ENCODE measurements at places on chromosomes 6 and 20.

- no peak for DNase-seq
Observed at GRCh38 chr6:74480561-74480960, 725.3 kb downstream of the COL12A1 start.

DNA sequence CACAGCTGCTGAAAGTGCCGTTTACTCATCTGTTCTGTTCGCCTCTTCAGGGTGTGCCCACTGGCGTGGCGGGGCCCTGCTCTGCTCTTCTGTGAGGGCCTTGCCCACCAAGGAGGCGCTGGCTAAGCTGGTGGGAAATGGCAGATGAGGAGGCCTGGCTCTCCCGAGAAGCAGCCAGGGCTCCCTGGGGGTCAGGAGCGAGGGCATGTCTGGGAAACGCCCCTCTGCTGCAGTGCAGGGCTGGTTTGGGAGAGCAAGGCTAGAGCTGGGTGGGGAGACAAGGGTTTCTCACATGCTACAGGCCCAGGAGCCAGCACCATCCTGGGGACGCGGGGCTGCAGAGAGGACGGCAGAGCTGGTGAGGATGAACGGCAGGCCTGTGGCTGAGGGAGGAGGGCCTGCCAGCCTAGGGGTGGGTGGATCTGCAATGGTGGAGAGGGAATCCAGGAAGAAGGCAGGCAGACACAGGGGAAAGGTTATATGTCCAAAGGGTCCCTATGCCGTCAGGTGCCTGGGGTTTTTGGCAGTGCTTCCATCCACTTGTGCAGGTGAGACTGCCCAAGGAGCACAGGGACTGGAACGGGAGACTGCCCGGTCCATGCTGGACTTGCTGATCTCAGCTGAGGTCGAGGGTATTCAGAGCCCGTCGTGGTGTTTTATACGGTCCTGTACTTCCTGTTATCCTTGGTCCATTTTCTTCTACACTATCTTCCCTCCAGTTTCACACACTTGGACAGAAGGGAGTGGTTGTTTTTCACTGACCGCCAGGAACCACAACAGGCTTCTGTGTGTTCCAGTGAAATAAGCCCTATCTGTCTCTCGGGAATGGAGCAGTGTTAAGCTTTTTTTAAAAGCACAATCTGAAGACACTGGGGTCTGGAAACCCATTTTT lies 119.2 kb downstream of the SYCP2 start:
- DNase-seq: no peak

DNA sequence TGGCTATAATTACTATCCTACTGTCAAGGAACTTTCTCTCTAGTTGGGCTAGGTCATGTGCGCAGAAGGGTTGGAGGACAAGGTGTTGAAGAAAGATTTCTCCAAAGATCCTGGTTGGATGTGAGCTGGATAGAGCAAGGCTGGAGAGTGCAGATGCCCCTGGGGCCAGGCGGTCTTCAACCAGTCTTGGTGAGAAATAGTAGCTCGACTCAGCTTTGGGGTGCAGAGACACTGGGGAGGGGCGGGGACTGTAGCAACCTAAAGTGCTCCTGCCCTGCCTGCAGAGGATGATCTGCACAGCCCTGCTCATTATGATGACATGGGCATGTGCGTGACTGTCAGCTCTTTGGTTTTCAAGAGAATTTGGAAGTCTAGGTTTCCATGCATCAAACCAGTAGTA lies 35.9 kb downstream of the PHACTR3 start:
- no peak for DNase-seq

DNA sequence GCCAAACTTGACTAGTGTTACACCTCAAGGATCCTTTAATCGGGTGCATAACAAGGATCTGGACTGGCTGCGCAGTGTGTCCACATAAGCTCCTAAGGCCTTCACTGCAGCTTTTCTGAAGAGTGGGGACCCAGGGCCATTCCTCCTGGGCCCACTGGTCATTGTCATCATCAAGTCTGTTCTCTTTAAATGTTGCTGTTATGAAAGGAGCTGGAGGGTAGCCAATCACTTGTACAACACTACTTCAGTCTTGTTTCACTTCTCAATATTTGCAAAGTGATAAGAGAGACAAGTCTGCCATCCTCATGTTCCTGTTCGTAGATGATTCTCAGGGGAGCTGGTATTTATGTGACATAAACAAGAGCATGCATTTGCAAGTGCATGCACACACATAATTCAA lies 149.8 kb downstream of the SYNDIG1 start:
- DNase-seq: no peak

DNA sequence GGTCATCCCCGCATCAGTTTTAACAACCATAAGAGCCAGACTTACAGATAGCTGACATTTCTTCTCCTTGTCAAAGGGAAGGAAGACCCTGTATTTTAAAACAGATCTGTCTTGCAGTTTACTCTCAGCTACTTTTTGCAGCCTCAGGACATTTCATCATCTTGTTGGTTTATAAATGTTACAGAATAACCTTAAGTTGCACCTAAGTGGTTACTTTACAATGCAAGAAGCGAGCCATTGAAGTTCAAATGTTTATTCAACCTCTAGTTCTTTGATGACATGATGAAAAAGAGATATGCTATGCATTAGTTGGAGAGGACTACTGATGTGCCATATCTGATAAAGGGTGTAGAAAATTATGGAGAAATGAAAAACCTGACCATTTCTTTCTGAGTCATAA lies 187.9 kb upstream of the COL21A1 start:
- DNase-seq: no peak

DNA sequence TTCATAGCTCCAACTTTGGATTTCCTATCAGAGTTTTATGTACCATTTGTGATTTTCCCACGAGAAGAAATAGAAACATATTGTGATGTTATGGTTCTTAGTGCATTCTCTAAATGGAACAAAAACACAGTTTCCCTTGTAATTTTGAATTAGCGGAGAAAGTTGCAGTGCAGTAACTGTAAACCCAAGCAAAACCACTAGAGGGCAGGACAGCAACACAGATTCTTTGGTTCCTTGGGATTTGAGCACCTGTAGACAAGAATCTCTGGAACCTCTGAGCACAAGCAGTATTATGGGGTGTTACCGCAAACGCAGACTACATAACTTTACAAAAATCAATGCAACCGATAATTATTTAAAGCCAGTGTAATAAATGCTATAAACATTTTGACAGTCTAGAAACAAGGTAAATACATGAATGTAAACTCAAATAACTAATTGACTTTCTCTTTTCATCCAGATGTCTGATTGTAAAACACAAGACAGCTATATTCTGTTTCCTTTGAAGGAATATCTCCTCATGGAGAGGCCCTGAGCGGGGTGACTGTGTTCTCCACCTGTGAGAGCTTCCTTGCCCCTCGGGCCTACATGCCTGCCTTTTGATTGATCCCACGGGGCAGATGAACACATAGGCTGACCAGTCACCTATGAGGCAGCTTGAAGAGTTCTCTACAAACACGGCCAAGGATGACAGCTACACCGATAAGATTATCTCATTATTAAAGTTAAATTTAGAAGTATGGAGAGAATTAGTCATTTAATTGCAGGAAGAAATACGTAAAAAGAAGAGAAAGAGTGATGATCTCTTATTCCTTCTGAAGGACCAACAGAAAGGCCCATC lies 67.5 kb upstream of the COL21A1 start:
- DNase-seq: peak; percentile 11

- DNase-seq: no peak
Observed at GRCh38 chr6:129481706-129482105, 228.3 kb downstream of the ARHGAP18 start.

DNA sequence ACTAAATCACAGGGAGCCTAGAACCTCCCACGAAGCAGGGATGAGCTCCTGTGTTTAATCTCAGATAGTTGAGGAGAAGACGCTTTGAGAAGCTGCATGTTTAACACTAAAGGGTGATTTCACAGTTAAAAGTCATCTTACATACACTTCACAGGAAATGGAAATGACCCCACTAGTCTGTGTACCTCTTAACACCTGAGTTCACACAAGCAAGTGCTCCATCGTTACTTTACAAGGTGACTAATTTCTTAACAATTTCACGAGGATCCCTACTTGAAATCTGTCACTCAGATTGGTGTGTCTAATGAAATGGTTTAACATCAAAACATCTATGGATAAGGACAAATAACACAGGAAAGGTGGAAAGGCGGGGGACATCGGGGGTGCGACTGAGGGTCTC lies 93.8 kb upstream of the RPS6KA2 start:
- no peak for DNase-seq

GRCh38 chr6:131868836-131869235 lies 61.0 kb downstream of the ENPP1 start:
- DNase-seq: no peak

DNA sequence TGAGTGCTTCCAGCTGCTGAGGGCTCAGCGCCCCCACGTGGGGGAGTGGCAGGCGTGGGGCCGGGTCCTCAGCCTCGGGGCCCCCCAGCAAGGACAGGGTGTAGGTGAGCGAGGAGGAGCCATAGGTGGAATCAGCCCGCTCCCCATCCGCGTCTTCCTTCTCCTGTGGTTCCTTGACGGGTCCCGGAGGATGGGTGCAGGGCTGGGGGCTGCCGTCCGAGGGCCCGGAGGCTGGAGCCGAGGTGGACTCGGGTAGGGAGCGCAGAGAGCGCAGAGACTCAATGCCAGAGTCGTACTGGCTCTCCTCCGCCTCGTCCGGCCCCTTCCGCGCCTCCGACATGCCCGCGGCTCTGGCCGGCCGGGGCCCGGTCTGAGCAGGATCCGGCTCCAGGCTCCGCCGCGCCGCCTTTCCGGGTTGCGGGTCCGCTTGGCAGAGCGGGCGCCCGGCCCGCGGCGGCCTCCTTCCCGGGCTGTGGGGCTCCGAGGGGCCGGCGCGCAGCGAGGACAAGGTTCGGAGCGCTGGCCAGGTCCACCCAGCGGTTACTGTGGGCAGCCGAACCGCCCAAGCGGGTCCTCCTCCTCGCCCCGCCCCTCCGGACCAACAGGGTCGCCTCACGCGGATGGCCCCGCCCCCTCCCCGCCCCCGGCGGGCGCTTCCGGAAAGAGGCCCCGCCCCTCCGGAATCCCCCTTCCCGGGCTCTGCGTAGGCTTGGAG lies at the start of gene NFKBIE:
Gene NFKBIE (minus strand): TSS at position 545 of the 715 bp plus-strand sequence. CDS start 205 bp downstream, at position 340.
- peak; percentile 93 for DNase-seq

- DNase-seq: peak; percentile 16
Observed at GRCh38 chr20:44388466-44389023, 33.0 kb downstream of the HNF4A start.

DNA sequence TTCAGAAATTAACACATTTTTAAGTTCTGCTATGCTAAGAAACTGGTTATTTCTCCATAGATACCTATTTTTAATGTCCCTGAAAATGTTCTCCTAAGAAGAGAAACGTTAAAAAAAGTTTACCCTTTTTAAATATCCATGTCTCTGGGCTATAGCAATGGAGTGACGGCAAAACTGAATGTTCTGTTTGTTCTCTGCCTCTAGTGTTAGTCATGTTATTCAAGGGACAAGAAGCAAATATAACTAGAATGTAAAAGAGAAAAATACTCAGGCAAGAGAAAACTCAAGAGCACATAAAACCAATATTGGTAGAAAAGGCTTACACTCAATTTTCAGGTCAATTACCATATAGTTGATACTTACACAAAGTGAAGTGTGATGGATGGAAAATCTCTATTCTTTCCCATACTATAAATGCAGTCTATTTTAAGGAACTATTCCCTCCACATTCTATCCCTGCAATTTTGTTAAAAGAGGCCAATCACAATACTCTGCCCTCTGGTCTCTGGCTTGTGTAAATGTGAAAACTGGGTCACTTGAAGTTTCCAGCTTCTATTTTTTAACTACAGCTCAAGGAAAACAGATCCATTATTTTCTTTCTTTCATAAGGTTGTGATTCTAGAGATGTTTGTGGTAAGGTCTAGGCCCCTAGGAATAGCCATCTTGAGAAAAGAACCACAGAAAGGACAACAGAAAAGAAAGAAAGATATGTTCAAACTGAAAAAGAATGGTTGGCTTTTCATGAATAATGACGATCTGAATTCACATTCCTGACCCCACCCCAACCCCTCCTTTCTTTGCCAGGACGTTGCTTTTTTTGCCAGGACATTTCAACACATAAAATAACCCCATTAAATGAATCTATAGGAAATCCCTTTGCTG lies 200.3 kb upstream of the FAM83B start:
- DNase-seq: no peak

DNA sequence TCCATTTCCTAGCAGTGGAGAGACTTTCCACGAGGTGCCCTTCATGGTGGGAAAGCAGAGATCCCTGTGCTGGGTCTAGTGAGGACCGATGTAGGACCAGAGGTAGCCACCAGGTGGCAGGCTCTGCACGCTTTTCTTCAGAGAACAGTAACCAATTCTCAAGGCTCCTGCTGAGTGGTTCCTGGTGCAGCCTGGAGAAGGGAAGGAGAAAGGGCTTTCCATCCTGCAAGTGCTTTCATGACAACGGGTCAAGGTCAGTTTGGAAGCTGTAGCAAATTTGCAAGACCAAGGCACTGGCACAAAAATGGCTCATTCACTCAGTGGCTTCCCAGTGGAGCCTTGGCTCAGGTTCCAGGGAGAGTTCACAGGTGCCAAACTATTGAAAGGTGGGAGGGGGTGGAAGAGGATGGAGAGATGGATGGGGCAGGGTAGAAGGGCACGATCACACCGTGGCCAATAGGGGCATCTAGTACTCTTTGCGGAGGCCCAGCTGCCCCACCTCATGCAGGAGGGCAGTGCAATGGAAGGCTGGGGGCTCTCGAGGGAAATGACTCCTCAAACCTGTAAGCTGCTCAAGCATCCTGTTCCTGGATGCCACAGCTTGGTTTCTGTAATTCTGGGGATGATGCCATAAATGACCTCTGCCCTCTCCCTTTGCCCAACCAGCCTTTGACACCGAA lies 25.5 kb upstream of the KCNK16 start:
- DNase-seq: peak; percentile 20

DNA sequence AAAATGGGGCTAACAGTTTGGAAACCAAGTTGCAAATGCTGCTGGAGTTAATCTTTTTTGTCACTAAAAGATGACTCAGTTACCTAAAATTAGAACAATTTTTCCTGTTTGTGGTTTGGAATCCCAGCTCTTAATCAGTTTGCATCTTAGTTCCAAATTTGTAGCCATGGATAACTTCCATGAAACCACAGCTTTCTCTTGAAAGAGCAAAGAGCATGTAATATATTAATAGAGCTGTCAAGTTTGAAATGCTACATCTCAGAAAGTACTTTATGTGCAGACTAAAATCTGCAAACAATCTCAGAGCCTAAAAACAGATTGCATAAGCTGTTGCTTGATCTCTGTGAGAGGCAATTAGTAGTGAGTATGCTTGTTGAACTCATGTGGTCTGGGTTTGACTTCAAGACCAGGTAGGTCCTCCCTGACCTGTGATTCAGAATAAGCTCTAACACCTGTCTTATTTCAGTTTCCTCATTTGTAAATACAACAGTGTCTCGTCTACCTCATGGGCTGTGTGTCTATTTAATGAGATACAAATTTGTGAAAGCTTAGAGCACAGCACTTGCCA lies 23.5 kb downstream of the DHX35 start:
- no peak for DNase-seq

- DNase-seq: no peak
Observed at GRCh38 chr20:33673410-33674293, 576 bp downstream of the NECAB3 start.

GRCh38 chr6:15504040-15504495 lies 158.8 kb downstream of the DTNBP1 start:
- no peak for DNase-seq

GRCh38 chr6:156587071-156587470 lies 190.1 kb upstream of the ARID1B start:
- DNase-seq: no peak
